ENCODE measurements at places on chromosomes 4 and X.

DNA sequence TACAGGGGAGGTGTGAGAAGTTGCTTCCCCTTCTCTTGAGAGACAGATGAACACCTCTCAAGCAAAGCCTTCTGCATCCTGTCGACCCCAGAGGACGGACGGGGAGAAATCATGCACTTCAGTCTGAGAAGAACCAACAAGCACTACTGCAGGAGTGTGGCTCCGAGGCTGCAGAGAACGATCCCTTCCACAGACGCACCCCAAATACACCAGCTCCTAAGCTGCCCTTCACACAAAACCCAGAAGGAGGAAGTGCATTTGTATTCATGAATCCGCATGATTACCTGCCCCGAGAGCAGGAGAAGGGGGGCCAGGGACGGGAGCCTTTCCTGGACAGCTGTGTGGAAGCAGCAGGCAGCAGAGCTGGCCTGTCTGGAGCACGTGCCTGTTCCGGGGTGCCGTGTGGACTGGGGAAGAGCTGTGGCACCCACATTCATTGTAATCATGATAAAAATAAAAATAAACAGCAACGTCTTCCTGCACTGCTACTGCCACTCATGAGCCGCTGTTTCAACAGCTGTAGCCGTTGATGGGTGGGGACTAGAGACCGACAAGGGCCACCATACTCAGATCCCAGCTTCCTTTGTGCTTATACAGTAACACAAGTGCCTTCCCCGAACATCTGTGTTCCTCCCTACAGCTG, 42.9 kb downstream of the ACSL1 start:
- no peak for DNase-seq

- no peak for DNase-seq
These were observed 224.9 kb upstream of the FAT1 start for GRCh38 chr4:186948361-186949242.

DNA sequence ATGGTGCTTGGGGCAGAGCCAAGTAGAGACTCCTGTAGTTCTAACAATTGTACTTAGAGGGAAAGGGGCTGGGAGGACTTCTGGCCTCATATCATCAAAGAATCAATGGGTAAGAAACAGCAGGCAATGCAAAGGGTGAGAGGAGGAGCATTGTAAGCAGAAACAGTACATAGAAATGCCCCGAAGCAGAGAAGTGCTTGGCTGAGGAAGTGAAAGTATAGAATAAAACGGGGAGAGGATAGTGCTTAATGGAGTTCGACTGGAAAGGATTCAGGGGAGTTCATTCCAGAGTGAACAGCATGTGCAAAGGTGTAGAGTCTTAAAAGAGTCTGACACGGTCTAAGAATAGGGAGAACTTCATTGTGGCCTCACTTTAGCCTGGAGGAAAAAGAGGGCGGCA, 103.0 kb downstream of the SYNPO2 start:
- no peak for DNase-seq

DNA sequence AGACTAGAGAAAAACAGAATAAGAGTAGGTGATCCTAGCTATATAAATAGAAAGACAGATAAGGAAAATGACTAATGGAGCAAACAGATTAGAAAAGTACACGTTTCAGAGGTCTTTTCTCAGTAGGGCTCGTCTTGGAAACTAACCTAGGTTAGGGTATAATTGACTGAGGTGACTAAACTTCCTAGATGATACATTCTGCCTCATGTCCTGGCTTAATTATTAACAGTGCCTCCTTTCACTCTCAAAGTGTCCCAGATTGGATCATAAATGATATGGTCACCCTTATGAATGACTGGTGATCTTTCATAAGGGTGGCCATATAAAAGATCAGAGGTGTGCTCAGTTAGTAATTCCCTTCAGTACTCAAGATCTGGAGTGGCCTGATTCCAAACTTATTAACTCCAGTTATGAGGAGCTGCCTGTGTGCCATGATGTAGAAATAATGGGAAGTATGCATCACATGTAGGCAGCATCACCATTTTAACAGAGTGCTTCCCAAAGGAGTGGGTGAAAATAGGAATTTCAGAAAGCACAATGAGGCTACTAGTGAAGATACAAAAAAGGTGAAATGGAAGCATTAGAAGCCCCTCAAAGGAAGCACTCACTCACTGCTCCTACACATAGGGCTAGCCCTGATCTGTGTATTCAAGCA, 14.7 kb upstream of the GRIA3 start:
- DNase-seq = no peak

DNA sequence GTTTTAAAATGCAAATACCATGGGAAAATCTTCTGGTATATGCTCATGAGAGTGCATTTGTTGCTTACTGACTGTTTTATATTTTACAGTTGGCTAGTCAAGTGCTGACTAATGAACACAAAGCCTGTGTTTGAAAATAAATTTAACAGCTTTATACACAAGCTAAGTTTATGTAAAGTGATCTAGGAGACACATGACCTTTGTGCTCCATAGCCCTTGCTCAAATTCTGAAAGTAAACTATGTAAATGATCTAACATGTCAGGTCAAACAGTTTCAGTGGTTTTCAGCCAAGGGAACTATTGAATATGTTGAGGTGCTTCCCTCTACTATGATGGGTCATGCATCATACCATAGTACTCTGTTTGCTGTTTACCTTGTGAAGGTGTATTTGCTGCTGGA, 36.7 kb downstream of the DIAPH2 start:
- DNase-seq = no peak
